Body of pancreas (tissue), 4 donors: ENCODE measurements at places on chromosomes 11 and 22. TPM values are rescaled to one million over a fixed set of nuclear protein-coding genes. Genes with fewer than 3 reads are reported as not detected.

- DNase-seq, result no peak
Measured at GRCh38 chr11:69049490-69049867, 747 bp downstream of the TPCN2 start.

GRCh38 chr11:36349351-36350136 lies 53.5 kb downstream of the PRR5L start:
- DNase-seq, result no peak

DNA sequence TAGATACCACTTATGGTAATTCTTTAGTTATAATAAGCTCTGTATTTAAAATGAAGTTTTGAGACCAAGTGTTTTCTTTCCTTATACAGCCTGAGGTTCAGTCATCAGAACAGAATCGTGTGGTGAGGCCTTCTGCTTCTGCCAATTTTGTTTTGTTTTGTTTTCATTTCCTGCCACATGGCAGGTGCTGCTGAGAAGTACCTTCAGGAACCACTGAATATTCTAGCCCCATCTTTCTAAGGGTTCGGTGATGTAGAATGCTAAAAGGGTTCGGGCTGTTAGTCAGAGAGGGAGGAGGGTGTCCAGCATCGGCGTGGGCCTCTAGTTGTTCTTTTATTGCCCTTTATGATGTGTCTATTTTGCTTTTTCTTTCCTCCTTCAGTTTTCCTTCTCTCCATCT lies 25.8 kb downstream of the TNRC6B start:
- DNase-seq, result no peak

Gene OR4C45
- not detected for total RNA-seq
